ENCODE measurements at places on chromosomes 2 and 18. TPM values are rescaled to one million over a fixed set of nuclear protein-coding genes. Genes with fewer than 3 reads are reported as not detected.

DNA sequence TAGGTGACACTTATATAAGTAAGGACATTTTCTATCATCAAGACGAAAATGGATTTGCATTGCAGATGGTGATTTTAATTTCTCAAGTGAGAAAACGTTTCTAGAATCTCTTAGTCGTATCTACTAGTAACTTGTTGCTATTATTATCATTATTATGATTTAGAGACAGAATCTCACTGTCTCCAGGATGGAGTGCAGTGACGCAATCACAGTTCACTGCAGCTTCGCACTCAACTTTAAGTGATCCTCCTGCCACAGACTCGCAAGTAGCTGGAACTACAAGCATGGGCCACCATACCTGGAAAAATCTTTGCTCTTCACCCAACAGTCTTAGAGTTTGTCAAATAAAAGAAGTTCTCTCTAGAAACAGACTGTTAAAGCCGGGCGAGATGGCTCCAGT, 37.6 kb upstream of the DDX18 start:
- no peak for DNase-seq

DNA sequence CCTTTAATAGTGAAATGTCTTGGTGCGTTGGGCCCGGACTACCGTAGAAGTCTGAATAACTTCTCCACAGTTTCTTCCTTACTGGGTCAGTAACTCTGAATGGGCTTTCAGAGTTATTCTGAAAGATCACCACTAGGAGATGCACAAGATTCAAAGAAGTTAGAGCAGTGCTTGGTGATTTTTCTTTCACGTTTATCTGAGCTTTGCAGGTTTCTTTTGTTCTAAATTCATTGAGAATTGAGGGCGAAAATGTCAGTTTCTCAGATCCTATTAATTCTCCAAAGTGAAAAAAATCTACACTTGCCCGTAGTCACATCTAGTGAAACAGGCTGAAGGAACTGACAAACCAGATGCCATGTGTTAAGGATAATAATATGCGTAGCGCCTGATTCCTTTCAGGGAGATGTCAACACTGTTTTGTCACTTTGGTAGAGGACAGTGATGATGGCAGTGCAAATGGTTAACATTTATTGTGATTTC, 70.1 kb downstream of the QPCT start:
- DNase-seq = peak; percentile 40

The CCDC142 gene
- 12.9 TPM for polyA plus RNA-seq

GRCh38 chr2:10169581-10169980, 47.0 kb downstream of the RRM2 start:
- no peak for DNase-seq

DNA sequence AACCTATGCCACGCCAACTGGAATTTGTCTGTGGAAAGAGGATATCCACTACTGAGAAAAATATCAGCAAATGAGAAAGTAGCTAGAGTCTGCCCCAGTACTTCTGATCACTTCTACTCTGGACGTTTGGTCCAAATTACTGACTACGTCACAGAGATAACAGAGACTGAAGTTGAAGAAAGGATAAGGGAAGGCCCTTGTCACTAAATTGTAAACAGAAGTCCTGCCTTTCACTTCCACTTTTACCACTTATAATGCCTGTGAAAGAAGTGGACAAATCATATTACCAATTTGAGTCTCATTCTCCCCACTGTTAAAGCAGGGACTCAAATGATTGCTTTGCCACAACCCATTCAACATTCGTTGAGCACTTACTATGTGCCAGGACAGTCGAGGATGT, 173.9 kb upstream of the ERBB4 start:
- DNase-seq = no peak

GRCh38 chr2:172119089-172119488, 16.4 kb upstream of the DLX2 start:
- no peak for DNase-seq

- DNase-seq = no peak
Observed at GRCh38 chr2:158567208-158567607, 110.5 kb downstream of the PKP4 start.

DNA sequence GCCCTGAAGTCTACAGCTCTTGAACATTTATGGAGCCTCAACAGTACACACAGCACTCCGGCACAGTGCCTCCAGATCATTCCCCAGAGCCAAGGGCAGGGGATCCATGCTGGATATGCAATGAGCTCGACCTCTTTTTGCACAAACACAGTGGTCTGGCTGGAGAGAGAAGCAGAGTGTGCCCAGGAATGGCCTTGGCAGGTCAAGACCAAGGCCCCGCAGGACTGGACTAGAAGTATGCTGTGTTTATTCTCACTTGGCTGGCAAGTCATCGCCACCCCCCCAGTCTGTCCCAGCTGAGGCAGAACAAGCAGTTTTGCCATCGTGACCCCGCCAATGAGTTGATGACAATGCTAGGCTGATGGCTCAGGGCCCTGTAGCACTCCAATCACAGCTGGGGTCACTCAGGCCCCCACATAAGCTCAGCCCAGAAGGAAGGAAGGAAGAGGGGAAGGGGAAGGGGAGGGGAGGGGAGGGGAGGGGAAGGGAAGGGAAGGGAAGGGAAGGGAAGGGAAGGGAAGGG, 212.1 kb downstream of the TTC32 start:
- DNase-seq = no peak

DNA sequence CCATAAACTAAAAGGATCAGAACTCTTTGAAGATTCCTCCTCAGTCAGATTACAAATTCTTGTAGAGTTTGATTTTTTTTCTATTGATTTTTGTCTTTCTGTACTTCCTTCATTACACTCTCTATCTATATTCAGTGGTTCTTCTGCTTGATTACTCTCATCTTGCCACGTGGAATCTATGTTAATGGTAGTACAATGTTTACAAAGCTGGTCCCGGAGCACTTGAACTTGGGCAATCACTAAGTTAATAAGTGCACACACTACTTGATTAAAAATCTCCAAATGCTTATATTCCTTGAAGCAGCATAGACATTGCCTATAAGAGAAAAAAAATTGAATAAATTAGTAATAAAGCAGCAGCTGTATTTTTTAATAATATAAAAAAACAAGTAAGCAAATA, 65.1 kb downstream of the USP34 start:
- no peak for DNase-seq

The MDH1B gene
- not detected for polyA plus RNA-seq

- DNase-seq = no peak
Observed at GRCh38 chr2:219687882-219688559, 60.6 kb downstream of the SLC4A3 start.

The C2orf80 gene
- not detected for polyA plus RNA-seq

- DNase-seq = no peak
Observed at GRCh38 chr2:111164078-111164477, 43.4 kb downstream of the BCL2L11 start.

GRCh38 chr18:51437280-51438271, 240.1 kb upstream of the MEX3C start:
- DNase-seq = no peak

The KIF5C gene
- polyA plus RNA-seq = 0.82 TPM

GRCh38 chr2:137192366-137193310, 427.3 kb downstream of the THSD7B start:
- no peak for DNase-seq

DNA sequence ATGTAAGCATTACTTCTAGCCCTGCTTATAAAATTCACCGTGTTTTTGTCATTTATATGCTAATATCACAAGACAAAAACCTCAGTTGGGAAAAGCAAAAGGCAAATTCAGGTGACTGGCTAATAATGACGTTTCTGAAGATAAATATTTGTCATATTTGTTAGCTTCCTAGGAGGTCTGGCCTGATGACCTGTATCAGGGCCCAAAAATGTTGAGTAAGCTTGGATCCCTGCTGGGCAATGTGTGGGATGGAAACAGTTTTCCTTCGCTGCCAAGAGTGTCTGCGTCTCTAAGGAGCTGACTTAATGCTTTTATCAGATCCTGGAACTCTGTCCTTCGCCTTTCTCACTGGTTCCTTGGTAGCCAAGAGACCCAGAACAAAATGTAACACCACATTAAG, 230.1 kb upstream of the PXDN start:
- no peak for DNase-seq

GRCh38 chr18:70907673-70908072, 618.8 kb downstream of the SOCS6 start:
- no peak for DNase-seq

- no peak for DNase-seq
Observed at GRCh38 chr2:16650287-16651249, 15.1 kb downstream of the CYRIA start.

GRCh38 chr2:16040271-16041010, 100.1 kb downstream of the MYCN start:
- no peak for DNase-seq

DNA sequence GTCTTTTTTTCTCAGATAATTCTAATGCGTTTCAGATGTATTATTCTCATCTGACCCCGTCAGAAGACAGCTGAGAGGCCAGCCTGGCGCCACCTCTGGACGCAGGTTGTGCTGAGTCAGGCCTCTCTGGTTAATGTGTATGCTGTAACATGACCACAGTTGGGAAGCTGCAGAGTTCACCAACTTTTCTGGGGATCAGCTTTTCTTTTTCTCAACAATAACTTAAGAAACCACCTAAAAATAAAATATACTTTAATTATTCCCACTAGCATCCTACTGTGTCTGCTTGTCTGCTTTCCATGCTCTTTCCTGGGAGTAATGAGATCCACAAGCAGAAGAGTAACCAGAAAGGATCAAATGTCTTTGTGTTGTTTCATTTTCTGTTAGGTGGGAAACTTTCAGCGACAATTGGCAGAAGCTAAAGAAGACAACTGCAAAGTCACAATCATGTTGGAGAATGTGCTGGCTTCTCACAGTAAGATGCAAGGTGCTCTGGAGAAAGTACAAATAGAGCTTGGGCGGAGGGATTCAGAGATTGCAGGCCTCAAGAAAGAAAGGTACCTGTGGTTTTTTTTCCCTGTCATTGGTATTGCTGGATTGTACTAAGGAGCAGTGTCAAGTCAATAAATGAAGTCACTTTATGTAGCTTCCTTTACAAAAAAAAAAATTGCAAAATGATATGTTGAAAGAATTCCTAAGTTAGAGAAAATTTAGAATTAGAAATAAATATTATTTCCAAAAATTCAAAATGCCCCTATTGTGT, 79.8 kb downstream of the CCDC150 start:
- no peak for DNase-seq

- no peak for DNase-seq
Observed at GRCh38 chr2:54000524-54000923, 29.7 kb upstream of the PSME4 start.

- no peak for DNase-seq
Observed at GRCh38 chr18:62778976-62779869, 63.9 kb downstream of the PHLPP1 start.

The MYOM1 gene
- polyA plus RNA-seq = 0.85 TPM

GRCh38 chr2:132446444-132446843, 29.8 kb downstream of the GPR39 start:
- no peak for DNase-seq

- no peak for DNase-seq
Observed at GRCh38 chr2:160876029-160876428, 284.2 kb upstream of the TANK start.
